Stimulated activated CD8-positive, alpha-beta memory T cell treated with anti-CD3 and anti-CD28 coated beads, Interleukin-4, amount 100 ng/mL, for 48 hours (primary cell): ENCODE measurements at places on chromosomes 16 and 17.

DNA sequence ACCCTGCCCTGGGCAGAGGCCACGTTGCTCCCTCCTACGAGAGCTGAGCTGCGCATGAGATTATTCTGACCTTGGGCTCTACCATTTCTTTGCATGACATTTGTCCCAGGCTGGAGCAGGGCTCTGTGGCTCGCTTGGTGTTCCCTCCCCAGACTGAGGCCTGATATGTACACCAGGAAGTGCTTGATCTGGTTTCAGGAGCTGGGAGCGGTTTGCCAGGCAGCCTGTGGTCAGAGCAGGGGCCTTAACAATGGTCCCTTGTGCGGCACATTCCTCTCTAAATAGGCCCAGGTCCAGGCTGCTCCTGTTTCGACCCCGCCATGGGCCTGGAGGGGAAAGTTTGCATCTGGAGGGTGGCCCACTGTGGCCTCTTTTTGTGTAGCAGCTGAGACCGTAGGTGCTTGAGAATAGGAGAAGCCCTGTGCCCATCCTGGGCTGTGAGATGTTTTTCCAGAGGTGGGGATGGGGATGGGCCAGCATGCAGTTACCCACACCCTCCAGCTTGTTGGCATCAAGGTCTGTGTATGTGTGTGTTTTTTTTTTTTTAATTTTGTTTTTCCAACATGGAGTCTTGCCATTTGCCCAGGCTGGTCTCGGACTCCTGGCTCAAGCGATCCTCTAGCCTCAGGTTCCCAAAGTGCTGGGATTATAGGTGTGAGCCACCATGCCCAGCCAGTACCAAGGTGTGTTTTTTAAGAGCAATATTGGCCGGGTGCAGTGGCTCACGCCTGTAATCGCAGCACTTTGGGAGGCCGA, 253.9 kb downstream of the SEC14L1 start:
- DNase-seq: no peak

- no peak for DNase-seq
These were observed 5.2 kb downstream of the ITGA3 start for GRCh38 chr17:50060951-50061712.

DNA sequence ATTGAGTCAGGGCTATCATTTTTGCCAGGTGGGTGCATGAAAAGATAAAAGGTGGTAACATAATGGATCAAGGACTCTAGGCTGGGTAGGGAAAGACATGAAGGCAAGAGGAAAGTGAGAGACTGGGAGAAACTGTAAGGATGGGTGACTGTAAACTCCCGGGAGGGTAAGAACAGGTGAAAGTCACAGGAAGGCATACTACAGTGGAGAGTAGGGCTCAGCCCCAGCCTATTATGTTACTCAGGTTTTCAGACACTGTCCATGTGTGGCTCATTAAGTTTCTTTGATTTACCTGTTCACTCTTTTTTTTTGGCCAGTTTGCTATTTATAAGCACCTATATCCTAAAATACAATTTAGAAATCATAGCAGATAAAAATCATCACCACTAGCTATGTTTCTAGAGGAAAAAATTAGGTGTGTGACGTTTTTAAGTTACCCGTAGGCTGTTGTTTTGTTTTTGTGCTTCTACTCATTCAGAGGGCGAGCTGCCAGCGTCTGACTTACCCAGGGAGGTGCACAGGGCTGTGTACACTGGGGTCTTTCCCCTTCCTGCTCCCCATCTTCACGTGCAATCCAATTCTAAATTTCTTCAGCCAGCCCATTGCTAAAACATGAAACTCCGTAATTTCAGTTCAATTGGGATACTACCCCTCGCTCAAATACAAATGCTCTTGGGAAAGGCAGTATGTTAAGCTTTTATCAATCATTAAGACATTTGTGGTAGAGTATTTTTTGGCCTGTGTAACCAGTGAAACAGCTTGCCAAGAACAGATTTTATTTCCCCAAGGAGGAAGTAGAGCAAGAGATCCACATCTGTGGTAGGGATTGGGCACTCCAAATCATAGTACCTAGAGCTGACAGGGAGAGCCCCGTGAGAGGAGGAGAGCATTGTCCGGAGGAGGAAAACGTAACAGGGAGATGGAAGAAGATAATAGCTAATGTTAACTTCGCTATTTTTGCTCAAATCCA, 21.7 kb upstream of the VWA3A start:
- DNase-seq: no peak

DNA sequence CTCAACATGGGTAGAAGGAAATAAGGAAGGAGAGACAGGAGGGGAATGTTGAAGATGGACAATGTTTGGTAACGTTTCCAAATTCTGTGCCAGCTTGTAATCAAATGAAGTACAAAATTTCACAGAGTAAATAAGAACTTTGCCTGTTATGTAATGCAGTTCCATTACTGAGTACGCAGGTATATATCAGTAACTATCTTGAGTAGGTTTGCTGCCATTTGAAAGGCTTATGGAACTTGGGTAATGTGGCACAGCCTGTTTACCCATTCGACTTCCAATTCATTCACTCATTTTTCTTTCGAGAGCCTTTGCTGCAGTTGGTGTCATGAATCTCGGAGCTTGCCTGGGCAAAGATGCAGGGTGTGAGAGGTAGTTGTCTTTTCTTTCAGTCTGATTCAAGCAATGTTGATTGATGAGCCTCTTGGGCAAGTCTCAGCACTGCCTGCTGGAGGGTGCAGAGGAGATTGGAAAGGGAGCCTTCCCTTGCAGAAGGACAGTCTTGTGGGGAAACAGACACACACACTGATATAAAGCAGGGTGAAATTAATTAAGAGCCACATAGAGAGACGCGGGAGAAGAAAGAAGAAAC, 53.4 kb downstream of the ZNF18 start:
- DNase-seq: no peak

GRCh38 chr16:23650674-23651416, 9.6 kb downstream of the DCTN5 start:
- DNase-seq: no peak

GRCh38 chr16:27706156-27706865, 156.4 kb downstream of the KATNIP start:
- no peak for DNase-seq
